ENCODE measurements at places on chromosomes 4 and X.

DNA sequence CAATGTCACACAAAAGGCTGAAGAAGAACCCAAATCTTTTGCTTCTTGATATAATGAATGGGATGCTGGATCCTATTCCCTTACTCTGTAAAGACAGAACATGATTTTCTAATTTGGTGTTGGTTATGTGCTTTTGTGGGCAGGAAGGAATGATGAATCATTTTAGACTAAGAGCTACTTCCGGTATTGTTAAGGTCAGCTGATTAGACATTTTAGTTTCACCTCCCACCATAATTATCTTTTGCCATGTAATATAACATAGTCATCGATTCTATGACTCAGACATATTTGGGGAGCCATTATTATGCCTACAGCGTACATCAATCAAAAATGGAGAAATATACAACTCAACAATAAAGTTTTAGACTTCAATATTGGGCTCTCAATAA lies 265.3 kb downstream of the ZNF674 start:
- no peak for DNase-seq

GRCh38 chr4:18180122-18180521 lies 158.6 kb upstream of the LCORL start:
- no peak for DNase-seq

- DNase-seq, result no peak
These were observed 19.2 kb downstream of the TRIM2 start for GRCh38 chr4:153223427-153223801.

GRCh38 chr4:33924811-33925210 lies 2319.5 kb downstream of the ARAP2 start:
- no peak for DNase-seq

DNA sequence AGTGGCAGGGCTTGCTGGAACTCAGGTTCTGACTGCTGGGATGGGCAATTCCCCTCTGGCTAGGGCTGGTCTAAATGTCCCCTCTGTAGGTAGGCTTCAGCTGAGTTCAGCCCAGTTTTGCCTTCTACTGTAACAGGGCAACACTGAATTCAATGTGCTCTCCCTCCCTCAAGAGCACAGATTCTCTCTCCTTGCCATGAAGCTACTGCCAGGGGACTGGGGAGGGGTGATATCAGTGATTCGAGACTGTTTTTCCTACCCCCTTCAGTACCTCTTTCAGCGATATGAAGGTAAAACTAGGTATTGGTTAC lies 23.4 kb upstream of the STPG2 start:
- DNase-seq, result no peak

GRCh38 chrX:77960567-77960966 lies 8.9 kb downstream of the PGAM4 start:
- no peak for DNase-seq

DNA sequence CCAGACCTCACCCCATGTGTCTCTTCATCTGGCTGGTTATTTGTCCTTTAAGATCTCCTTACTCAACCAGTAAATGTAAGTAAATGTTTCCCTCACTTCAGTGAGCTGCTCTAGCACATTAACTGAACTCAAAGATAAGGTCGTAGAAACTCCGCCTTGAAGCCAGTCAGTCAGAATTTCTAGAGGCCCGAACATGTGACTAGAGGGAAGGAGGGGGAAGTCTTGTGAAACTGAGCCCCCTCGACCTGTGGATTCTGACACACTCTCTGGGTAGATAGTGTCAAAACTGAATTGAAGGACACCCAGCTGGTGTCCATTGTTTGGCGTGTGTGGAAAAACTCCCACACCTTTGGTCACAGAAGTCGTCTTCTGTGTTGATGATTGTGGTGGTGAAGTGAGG lies 933.9 kb downstream of the ADGRL3 start:
- DNase-seq, result no peak

- no peak for DNase-seq
These were observed 740.9 kb downstream of the ARAP2 start for GRCh38 chr4:35503435-35503834.

GRCh38 chr4:177667687-177668086 lies 225.4 kb upstream of the AGA start:
- no peak for DNase-seq

- no peak for DNase-seq
These were observed 223.5 kb upstream of the TRPC5 start for GRCh38 chrX:112306027-112306426.

DNA sequence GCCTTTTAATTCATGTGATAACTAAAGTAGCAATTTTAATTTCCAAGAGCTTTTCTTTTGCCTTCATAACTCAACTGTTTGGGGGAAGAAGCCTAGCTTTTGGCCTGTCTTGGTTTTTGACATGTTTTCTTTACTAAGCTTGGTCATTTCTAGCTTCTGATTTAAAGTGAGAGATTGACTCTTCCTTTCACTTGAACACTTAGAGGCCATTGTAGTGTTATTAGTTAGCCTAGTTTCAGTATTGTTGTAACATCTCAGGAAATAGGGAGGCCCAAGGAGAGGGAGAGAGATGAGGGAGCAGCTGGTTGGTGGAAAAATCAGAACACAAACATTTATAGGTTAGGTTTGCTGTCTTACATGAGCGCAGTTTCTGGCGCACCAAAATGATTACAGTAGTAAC lies 44.8 kb downstream of the DCLK2 start:
- no peak for DNase-seq

- no peak for DNase-seq
These were observed 48.5 kb downstream of the MAGEC2 start for GRCh38 chrX:142156567-142156966.

DNA sequence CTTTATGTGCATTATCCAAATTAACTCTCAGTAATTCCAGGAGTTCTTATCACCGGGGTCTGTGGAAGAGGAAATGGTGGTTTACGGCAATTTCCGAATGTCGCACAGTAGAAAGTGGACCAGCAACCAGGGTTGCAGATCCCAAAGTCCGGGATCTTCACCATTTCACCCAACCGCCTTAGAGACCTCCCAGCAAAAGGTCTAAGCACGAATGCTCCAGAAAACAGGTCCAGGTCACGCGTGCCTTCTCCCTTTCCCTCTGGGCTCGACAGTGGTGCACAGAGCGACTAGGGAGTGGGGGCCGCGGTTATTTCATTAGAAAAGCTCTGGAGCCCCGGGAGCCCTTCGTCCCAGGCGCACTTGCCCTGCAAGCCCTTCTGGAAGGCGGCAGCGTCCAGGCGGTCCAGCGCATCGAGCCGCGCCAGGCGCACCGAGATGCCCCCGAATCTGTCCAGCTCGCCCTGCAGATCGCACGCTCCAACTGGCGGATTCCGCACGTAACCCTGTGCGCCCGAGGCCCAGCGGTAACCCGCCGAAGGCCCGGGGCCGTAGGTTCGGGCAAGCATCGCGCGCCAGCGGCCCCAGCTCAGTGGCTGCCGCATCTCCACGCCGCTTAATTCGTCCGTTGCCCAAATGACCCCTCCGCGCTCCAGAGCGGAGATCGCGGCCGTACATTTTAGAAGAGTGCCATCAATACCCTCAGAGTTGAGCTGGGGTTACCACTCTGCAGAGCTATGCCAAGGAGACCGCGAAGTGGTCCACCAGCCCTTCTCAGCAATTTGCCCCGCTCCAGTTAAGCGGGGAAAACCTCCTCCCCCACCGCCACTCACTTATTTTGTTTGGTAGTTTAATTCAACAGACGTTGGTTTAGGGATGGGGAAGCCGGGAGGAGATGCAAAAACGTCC lies at the start of gene NUDT6:
TSS of gene NUDT6 (minus strand) at position 627 of the 906 bp plus-strand sequence. CDS start at position 602, 25 bp downstream.
- peak; percentile 74 for DNase-seq

GRCh38 chr4:38723726-38724474 lies 58.9 kb downstream of the TLR10 start:
- no peak for DNase-seq

DNA sequence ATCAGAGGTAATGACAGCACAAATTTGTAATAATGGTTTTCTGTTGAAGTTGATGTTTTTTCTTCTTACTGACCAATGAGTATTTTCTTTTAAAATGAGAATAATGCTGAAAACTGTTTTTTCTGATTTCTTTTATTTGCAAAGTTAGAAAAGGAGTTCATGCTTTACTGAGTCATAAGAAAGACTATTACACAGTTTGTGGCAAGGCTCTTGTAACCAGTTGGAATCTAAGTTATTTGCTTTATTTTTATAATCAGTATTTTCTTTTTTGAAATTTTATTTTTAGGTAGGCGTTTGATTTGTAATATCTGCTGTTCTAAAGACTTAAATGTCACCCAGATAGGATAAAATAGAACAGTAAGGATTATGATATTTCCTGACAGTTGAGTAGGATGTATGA lies 25.5 kb downstream of the ANAPC4 start:
- DNase-seq, result no peak

- no peak for DNase-seq
These were observed 32.4 kb upstream of the TMLHE start for GRCh38 chrX:155645180-155645579.

DNA sequence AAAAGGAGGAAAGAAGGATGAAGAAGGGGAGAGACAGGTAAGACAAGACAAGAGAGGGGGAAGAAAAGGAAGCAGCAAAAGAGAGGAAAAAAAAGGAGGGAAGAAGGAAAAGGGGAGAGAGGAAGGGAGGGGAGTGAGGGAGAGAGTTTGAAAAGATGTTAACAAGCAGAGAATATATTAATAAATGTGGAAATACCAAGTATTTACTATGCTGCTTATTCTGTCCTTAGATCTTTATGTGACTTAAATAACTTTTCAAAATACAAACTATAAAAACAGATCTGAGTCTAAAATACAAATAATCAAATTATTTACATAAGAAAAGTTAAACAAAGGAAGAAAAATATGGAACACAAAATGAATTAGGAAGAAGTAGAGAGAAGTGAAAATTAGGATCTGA lies 18.4 kb upstream of the COX18 start:
- DNase-seq, result no peak

DNA sequence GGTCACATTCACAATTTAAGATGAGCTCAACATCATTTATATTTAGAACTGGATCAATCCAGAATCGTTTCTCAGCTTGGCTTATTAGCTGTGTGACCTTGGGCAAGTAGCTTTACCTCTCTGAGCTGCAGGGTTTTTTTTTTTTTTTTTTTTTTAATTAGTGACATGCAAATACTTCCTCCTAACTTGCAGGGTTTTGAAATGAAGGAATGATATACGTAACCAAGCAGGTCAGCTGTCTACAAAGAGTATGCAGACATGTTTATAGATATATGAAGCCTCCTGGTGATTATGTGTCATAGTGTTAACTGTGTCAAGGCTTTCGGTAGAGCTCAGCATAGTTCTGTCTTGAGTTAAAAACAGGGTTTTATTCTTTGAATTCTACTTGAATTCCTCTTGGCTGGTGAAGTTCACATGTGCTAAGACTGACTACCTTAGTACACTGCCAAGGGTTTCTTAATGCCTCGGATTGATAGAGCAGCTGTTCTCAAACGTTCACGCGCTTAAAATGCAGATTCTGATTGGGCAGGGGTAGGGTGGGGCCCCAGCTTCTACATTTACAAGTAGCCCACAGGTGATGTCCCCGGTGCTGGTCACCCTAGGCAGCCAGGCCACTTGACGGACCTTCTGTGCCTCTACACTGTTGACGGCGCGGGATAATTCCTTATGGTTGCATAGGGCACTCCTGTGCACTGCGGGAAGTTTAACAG lies 654 bp upstream of the STS start:
- no peak for DNase-seq

- no peak for DNase-seq
These were observed 34.8 kb downstream of the GC start for GRCh38 chr4:71749008-71749594.

- DNase-seq, result peak; percentile 62
These were observed 1.0 kb downstream of the SCD5 start for GRCh38 chr4:82797405-82798111.

Data from activated CD8-positive, alpha-beta memory T cell treated with anti-CD3 and anti-CD28 coated beads, Interleukin-2, amount 50 U/mL, for 48 hours (primary cell).